Inflammatory macrophage treated with lipopolysaccharide for 1 hour (primary cell): ENCODE measurements at places on chromosomes 1 and 21.

- DNase-seq = peak; percentile 6
These were observed 372.5 kb upstream of the ST6GALNAC5 start for GRCh38 chr1:76494807-76495206.

DNA sequence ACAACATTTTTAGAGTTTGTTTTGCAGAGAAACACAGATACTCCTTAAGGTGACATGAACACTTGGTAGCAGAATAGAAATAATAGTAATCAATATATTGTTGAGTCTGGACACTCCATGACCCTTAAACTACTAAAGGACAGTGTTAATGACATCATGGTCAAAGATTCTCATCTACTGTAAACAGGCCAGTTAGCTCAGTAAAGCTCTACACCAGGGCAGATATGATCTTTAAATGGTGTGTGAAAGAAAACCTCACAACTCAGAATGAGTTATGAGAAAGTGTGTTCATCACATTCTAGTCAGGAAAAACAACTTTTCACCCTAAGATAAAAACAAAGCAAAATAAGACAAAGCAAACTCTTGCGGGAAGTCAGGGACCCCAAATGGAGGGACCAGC, 58.1 kb upstream of the ADAMTS5 start:
- no peak for DNase-seq

- DNase-seq = no peak
These were observed 135.8 kb upstream of the B3GALT2 start for GRCh38 chr1:193322211-193322610.

GRCh38 chr1:22875241-22875640, 97.4 kb downstream of the LACTBL1 start:
- no peak for DNase-seq

DNA sequence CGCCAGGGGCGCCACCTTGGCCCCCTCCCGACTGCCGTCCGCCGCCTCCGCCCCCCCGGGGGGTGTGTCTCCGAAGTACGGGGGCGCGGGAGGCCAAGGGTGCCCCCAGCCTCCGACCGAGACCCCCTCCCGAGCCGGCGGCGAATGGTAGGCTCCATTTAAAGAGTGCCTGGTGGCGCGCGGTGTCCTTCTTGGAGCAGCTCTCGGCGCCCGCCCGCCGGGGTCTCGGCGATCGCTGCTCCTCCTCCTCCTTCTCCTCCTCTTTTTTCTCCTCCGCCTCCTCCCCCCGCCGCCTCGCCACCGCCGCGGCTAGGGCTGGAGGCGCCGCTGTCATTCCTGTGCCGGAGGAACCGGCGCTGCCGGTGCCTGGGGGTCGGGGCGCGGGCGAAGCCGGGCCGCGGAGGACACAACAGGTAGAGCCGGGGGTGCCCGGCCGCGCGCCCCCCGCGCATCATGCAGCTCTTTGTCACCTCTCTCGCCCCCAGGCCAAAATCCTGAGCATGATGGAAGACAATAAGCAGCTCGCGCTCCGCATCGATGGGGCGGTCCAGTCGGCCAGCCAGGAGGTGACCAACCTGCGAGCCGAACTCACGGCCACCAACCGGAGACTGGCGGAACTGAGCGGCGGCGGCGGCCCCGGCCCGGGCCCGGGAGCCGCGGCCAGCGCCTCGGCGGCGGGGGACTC, at the start of gene KAZN:
TSS of gene KAZN (plus strand) at position 188 of the 685 bp plus-strand sequence.
- no peak for DNase-seq
